Pancreas (tissue), 10 donors: ENCODE measurements at places on chromosomes 13 and 19. TPM values are rescaled to one million over a fixed set of nuclear protein-coding genes. Genes with fewer than 3 reads are reported as not detected.

CGB8 gene
- not detected for polyA plus RNA-seq

GRCh38 chr13:80030491-80030890 is 310.4 kb downstream of the SPRY2 start:
- no peak for DNase-seq

DNA sequence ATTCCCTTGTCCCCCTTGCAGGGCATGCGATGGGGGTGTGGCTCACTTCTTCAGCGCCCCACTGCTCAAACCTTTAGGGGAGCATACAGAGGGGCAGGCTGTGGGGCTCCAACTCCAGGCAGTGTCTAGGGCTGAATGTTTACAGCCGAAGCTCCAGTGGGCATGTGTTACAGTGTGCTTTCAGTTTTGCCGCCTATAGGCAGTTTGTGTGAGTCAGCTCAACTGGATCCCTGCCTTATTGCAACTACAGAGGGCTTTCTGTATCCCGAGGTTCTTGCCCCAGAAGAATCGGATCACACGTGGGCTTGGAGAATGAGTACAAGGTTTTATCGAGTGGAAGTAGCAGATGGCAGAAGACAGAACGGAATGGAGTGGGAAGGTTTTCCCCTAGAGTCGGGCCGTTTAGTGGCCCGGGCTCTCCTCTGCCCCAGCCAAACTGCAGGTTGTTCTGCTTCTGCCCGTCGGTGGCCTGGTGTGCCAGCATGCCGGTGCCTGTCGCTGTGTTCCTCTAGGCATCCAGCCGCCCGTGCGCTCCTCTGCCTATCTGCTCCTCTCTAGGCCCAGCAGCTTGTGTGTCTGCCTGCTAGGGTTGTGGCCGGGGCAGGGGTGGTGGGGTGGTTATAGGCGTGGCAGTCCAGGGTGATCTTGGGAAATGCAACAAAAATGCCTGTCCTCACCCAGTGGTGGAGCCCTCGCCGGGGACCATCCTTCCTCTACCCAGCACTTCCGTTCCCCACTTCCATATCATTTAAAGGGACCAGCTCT is 435.9 kb upstream of the SGCG start:
- no peak for DNase-seq

GRCh38 chr13:51925865-51926527 is 64.2 kb downstream of the CCDC70 start:
- DNase-seq, result no peak

DNA sequence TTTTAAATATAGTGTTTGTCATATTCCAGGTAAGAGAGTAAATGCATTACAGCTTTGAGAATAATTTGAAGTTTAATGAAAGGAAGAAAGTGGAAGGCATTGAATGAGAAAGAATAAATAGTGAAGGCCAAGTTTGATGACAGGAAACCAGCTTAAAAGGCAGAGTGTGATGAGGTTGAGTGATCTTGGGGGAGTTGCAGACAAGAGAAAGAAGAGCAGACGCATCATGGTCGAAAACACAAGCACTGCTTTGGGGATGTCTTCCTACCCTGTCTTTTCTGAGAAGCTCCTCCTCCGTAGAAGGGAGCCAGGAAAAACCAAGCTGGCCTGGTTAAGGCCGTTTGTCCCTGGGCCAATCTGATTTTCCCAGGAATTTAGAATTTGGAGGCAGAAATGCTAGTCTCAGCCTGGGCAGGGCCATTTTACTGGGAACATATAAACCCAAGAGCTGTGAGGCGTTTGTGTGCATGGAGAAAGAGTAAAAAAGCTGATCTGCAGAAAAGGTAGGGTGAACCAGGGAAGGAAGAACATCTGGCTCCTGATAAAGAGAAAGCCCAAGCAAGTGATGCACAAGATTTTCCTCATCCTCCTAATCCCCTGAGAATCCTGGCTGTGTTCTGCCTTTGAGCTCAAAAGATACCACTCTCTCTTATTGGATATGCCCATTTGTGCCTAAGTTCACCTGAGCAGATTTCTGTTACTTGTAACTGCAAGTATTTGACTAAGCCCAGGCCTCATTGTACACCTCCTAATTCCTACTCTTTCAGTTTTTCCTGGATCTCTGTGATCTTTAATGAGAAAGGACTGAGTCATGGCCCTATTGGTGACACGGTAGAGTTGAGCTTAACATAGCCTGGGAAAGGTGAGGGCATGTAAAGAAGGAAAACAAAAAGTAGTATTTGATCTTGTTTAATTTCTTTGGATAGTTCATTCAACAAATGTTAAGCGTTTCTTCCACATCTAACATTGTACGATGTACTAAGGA is 80.0 kb downstream of the WDFY2 start:
- no peak for DNase-seq

ZIC5 gene
- polyA plus RNA-seq, result not detected

PGLYRP2 gene
- polyA plus RNA-seq, result not detected

FAM216B gene
- not detected for polyA plus RNA-seq

DNA sequence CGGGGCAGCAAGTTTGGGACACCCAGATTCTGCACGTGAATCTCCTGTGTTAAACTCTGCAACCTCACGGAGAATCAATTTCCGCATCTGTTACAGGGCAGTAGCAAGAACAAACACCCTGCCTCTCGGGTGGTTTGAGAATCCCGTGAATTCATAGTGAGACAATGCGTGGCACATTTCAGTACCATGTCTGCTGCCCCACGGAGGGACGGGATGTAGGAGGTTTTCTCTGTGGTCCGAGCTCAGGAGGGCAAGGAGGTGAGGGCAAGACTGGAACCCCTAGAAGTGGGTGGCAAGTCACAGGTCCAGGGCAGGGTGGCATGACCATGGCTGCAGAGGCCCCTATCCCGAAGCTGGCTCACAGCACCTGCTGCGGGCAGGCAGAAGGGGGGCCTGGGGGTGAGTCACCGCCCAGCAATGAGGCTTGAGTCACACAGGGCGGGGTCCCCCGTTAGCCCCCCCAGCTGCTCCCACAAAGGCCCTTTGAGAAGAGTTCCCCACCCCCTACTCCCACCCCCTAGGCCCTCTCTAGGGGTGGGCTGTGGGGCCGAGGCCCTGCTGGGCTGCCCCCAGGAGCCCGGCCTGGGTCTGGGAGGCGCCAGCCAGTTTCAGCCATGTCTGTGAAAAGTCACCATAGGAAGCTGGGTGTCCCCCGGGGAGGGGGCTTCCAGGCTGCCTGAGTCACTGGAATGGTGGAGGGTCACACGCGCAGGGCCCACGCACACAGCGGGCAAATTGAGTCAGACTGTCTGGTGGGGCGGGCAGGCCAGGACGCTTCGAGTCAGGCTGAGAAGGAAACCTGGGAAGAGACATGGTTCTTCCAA is 25.8 kb upstream of the NANOS3 start:
- peak; percentile 91 for DNase-seq

- DNase-seq, result no peak
These were observed 13.3 kb upstream of the LILRB1 start for GRCh38 chr19:54616821-54617560.

- DNase-seq, result peak; percentile 41
These were observed 407 bp upstream of the ZNF550 start for GRCh38 chr19:57560049-57560491.

WASF3 gene
- 5.0 TPM for polyA plus RNA-seq

- no peak for DNase-seq
These were observed 1.9 kb downstream of the ISYNA1 start for GRCh38 chr19:18435842-18436670.

- DNase-seq, result no peak
These were observed 23.3 kb downstream of the SERP2 start for GRCh38 chr13:44396701-44397580.

AMER2 gene
- polyA plus RNA-seq, result not detected

DNA sequence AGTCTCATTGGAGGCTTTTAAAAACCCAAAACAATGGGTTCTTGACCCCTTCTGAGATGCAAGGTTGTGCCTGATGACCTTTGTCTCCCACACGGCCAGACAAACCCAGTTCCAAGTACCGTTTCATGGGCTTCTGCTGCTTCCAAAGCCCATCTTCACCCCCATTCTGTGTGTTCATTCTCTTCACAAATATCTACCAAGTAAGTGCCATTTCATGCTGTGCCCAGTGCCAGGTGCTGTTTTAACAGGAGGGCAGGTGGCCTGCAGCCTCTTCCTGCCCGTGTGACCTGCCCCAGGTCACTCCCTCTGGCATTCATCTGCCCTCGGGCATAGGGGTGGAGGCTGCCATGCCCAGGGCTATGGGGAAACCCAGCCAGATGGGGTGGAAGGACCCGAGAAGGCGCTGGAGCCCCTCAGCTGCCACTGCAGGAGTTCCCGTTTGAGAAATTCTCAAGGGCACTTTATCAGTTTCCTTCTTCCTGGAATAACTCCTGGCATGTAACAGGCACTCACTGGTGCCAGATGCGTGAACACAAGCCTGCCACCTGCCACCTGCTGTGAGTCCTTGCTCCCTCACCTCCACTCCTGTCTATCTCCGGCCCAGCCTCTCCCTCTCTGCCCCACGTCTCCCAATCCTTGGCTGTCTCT is 12.5 kb downstream of the CAPN12 start:
- peak; percentile 90 for DNase-seq

UBE2L5 gene
- not detected for polyA plus RNA-seq

DNA sequence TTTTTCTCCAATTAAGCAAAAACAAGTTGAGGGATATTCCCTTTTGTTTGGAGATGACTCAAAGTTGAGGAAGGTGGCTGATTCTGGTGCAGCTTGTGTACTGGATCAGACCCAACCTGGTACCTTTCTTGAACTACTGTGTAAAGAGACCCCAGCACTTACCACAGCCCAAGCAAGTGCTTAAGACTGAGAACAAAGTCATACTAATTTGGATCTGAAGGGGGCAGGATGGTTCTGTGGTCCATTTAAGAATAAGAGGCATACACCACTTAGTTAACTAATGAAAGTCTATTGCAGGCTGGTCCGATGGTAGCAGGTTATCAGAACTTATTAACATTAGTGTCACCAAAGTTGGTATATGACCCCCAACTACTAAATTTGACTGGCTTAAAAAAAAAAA is 6.3 kb downstream of the THSD1 start:
- no peak for DNase-seq

DNA sequence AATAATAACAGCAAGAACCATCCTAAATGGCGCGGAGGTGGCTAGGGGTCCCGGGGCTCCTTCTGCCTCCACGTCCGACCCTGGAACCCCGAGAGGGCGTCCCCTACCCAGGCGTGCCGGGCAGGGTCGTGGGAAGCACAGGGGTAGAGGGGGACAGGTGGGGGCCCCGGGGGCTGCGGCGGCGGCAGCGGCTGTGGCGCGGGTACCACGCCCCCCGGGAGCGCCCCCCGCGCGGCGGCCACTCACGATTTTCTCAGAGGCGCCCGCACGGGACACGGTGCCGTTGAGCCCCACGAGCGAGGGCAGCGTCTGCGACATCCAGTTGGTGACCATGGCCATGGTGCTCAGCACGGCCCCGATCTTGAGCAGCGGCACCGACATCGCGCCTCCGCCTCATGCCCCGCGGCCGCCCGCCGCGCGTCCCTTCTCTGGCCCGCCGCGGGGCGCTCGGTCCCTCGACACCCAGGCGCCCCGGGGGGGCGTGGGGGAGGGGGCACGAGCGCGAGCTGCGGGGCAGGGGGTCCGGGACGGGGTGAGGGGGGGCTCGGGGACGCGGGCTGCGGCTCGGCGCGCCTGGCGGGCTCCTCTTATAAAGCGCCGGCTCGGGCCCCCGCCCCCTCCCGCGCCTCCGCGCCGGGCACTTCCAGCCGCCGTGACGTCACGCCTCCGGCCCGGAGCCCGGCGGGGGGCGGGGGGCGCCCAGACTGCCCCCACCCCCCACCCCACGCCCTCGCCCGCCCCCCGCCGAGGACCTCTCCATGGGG is 22.9 kb downstream of the OLFM2 start:
- DNase-seq, result peak; percentile 64

RASAL3 gene
- polyA plus RNA-seq, result 7.5 TPM

GRCh38 chr19:4693471-4694121 is 23.5 kb upstream of the MYDGF start:
- no peak for DNase-seq

FFAR1 gene
- polyA plus RNA-seq, result 3.6 TPM

DNA sequence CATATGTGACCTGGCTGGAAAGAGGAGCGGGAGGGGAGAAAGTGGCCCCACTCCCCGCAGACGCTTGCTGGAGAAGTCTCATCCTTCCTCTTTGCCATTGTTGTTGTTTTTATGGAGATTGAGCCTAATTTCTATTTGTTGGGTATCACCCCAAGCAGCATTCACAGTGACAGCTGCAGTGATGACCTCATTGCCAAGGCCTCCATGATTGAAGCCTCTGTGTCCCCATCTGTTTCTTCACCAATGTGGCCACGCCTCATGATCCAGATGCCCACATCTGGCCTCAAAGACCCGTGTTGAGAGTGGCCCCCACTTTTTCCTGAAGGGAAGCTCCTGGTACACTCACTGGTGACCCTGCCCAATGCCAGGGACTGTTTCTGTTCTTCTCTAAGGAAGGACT is 154.2 kb downstream of the SLC7A1 start:
- DNase-seq, result no peak

DNA sequence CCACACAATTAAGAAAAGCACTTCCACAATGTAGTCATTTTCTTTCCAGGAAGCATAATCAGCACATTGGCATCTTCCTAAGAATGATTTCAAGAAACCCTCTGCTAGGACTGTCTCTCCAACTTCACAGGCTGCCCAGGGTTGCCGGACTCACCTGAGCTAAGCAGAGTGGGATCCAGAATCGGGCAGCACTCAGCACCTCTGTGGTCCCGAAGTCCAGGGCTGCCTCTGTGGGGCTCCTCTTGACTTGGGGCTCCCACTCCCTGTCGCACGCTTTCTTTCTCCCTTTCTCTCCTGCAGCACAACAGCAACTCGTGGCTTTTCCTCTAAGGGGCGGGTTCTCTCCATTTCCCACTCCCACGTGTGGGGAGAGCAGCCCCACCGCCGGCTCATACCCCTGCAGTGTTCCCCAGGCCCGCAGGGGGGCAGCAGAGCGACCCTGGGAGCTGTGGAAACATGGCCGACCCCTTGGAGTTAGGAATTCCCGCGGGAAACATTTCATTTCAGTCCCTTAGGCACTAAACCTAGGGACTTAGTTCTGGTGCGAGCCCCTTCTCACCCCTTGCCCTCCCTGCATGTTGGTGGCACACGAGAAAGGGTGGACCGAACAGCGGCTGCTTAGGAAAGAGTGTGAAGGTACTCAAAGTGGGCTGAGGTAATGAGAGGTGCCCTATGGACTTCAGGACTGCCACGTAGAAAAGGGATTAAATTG is at the start of gene TMEM272:
Gene TMEM272, minus strand, starts transcription at position 316 of the 712 bp plus-strand sequence. CDS start 6,647 bp downstream, outside the sequence.
- DNase-seq, result peak; percentile 44

DNA sequence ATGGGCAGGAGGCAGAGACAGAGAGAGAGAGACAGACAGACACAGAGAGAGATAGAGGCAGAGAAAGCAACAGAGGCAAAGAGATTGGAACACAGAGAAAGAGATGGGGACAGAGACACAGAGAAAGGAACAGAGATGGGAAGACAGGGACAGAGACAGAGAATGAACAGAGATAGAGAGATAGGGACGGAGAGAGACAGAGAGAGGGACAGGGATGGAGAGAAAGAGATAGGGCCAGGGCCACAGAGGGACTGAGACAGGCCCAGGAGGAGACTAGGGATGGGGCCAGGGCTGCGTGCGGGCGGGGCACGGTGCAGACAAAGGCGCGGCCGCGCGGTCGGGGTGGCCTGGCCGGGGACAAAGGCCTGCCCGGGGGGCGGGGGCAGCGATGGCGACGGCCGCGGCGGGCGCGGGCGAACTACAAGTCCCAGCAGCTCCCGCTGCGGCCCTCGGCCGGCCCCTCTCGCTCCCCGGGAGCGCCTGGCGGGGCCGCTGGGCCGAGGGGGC is at the start of gene ZNF358:
Gene ZNF358, plus strand, starts transcription at position 459 of the 507 bp plus-strand sequence. CDS start 3,140 bp downstream, outside the sequence.
- peak; percentile 61 for DNase-seq

IRGC gene
- not detected for polyA plus RNA-seq
